ENCODE measurements at places on chromosomes 11 and 22. TPM values are rescaled to one million over a fixed set of nuclear protein-coding genes. Genes with fewer than 3 reads are reported as not detected.
A peak's percentile ranks its signal among the peaks of the same experiment; 100 is the strongest.

GRCh38 chr11:33899400-33900037 is 7.6 kb upstream of the LMO2 start:
- H3K4me1 ChIP-seq: no peaks in the 10 kb centered on the region
- no peak overlapping the region for H3K4me3 ChIP-seq
- H3K27me3 ChIP-seq: peaks cover 1% of the 10 kb centered on the region
- H3K27ac ChIP-seq: no peak overlapping the region
- H3K36me3 ChIP-seq: no peaks in the 10 kb centered on the region

GRCh38 chr11:121572571-121573059 is 119.8 kb upstream of the SORL1-AS1 start:
- peaks cover 5% of the 10 kb centered on the region for H3K36me3 ChIP-seq
- no peak overlapping the region for H3K27ac ChIP-seq
- no peak overlapping the region for H3K4me3 ChIP-seq
- H3K4me1 ChIP-seq: no peaks in the 10 kb centered on the region
- H3K27me3 ChIP-seq: no peaks in the 10 kb centered on the region
- no peak for DNase-seq

DNA sequence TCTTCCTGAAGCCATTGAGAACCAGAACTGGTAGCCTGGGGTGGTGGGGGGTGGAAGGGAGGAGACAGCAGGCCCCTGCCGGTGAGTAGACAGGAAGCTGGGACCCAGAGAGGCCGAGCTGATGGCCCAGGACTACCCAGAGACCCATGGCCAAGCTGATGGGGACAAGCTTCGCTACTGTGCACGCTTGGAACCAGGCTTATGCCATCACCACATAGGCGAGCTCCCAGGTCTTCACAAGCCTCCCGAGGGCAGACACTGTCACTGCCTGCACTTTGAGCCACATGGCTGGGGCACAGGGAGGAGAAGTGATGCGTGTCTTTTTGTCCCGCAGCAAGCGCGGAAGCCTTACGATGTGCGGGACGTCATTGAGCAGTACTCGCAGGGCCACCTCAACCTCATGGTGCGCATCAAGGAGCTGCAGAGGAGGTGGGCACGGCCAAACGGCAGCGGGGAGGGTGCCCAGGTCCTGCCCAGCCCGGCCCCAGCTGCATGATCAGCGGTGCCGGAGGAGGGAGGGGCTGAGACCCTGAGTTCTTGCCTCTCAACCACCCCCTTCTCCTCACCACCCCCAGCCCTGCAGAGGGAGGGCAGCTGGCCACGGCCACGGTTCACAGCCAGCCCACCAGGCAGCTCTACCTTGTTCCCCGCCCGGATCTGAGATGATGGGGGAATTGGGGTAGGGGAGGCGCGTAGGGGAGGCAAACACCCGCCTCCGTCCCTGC is 76.0 kb upstream of the KCNQ1OT1 start:
- H3K36me3 ChIP-seq: no peaks in the 10 kb centered on the region
- H3K27me3 ChIP-seq: no peaks in the 10 kb centered on the region
- H3K27ac ChIP-seq: no peak overlapping the region
- H3K4me3 ChIP-seq: no peak overlapping the region
- DNase-seq: peak; percentile 22

Gene LARGE1
- total RNA-seq: 5.8 TPM

DNA sequence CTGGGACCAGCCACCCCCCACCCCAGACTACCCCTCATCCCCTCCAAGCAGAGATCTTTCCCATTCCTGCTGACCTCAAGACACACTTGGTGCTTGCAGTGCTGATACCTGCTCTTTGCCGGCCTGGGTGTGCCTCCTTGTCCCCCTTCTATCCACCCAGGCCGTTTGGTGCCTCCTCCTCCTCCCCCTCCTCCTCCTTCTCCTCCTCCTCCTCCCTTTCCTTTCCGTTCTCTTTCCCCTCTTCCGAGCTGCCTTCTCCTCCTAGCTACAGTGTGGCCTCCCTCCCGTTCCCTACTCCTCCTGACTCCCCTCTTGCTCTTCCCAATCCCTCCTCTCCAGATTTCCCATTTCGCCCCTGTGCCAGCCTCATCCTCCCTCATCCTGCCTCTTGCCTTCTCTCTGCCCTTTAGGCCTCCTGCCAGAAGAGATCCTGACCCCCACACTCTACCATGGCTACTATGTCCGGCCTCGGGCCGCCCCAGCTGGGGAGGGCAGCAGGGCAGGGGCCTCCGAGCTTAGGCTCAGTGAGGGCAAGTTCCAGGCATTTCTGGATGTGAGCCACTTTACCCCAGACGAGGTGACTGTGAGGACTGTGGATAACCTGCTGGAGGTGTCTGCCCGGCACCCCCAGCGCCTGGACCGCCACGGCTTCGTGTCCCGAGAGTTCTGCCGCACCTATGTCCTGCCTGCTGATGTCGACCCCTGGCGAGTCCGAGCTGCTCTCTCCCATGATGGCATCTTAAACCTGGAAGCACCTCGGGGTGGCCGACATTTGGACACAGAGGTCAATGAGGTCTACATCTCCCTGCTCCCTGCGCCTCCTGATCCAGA is 712 bp downstream of the HSPB2 start:
- no peak overlapping the region for H3K27ac ChIP-seq
- H3K27me3 ChIP-seq: no peaks in the 10 kb centered on the region
- no peak for DNase-seq

DNA sequence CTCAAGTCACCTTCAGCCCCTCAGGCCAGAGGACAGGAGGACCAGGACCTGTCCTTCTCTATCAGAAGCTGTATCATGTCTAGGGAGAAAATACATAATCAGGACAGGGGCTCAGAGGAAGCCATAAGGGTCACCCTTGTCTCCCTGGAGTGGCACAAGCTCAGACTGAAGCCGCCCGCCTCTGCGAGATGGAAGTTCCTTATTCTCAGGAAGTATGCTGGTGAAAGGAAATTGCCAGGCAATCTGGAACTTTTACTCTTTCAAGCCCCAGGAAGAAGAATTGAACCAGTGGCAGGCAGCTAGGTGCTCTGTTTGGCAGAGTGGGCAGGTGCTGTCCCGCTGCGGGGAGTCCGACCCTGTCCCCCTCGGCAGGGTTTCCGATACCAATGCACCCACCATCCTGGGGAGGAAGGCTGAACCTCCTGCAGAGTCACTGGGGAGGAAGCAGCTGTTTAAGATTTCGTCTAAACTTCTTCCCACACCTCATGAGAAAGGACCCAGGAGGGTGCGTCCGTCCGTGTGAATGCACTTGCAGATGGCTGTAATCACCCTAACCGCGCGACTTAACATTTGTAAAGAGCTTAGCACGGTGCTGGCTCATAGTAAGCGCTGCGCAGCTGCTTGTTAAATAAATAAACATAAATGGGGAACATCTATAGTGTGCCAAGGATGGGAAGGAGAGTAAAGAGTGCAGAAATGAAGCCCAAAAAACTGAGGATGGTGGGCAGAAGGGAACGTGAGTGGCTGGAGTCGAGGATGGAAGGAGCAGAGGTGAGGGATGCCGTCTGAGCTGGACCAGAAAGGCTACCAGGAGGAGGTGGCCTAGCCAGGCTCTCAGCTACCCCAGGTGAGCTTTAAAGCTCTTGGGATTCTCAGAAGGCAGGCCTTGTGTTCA is 5.0 kb upstream of the ANO1 start:
- H3K36me3 ChIP-seq: no peaks in the 10 kb centered on the region
- peaks cover 22% of the 10 kb centered on the region for H3K4me1 ChIP-seq
- no peak overlapping the region for H3K27ac ChIP-seq
- peak; percentile 27 for DNase-seq
- peaks cover 1% of the 10 kb centered on the region for H3K27me3 ChIP-seq

Gene MMP8
- total RNA-seq: not detected

DNA sequence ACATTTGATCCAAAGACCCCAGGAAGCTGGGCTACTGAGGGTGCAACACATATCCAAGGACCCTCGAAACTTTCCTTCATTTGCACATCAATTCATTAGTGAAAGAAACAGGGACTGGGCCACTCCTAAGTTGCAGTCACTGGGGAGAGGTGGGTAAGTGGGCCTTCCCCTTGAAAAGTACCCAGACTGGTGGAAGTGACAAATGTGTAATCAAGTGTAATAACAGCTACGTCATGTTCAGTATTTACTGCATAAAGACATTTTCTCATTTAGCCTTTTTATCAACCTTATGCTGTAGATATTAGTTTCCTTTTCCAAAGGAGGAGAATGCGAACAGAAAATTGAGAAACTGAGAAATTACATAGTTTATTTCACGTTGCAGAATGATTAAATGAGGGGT is 101.9 kb upstream of the OLFML1 start:
- no peak overlapping the region for H3K27ac ChIP-seq
- H3K36me3 ChIP-seq: no peaks in the 10 kb centered on the region
- H3K4me3 ChIP-seq: no peak overlapping the region

GRCh38 chr11:132284048-132284447 is 913.6 kb downstream of the NTM start:
- H3K27ac ChIP-seq: no peak overlapping the region
- H3K4me3 ChIP-seq: no peak overlapping the region
- no peak for DNase-seq
- no peaks in the 10 kb centered on the region for H3K4me1 ChIP-seq
- no peaks in the 10 kb centered on the region for H3K27me3 ChIP-seq
- no peaks in the 10 kb centered on the region for H3K36me3 ChIP-seq

DNA sequence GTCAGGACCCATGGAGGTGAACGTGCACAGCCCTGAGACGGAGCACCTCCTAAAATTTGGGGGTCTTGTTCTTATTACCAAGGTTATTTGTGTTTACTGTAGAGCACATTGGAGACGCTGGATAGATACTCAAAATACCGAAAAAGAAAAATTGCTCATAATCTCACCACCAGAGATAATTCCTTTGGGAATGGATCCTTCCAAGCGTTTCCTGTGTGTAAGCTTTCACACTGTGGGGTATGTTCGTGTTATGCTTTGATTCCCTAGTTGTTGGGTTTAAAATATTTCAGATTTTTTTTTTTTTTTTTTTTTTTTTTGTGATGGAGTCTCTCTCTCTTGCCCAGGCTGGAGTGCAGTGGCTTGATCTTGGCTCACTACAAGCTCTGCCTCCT is 14.1 kb upstream of the MRGPRD start:
- no peaks in the 10 kb centered on the region for H3K36me3 ChIP-seq
- no peaks in the 10 kb centered on the region for H3K4me1 ChIP-seq
- H3K27ac ChIP-seq: no peak overlapping the region
- no peak for DNase-seq
- H3K4me3 ChIP-seq: no peak overlapping the region
- H3K27me3 ChIP-seq: no peaks in the 10 kb centered on the region

Gene SPDYC
- total RNA-seq: not detected

DNA sequence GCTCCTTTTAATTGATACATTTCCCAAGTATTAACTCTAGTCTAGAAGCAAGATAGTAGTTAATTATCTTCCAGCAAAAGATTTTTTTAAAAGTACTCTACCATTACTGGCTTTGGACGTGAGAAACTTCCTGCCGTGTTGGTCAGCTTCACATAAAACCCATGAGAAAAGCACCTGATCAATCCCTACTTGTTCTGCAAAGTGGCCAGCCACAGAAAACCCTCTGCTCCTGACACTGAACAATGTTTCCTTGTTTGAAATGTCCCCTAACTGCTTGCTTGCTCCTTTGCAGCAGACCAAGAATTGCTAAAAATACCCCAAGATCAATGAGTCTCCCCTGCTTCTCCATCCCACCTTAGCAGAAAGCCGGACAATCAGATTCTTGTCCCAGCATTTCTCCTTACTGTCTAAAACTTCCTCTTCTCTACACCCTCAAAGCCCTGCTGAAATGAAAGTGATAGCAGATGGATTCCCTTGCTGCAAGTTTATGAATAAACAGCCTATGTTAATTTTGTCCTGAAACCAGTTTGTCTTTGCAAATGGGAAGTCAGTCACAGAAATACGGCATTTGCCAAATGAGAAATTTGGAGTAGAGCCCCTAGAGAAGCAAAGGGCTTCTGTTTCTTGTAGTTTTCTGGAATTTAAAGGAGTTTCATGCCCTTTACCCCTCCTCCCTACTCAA is 207.1 kb upstream of the ARHGAP20 start:
- H3K27ac ChIP-seq: no peak overlapping the region
- no peaks in the 10 kb centered on the region for H3K27me3 ChIP-seq
- H3K4me1 ChIP-seq: no peaks in the 10 kb centered on the region
- H3K36me3 ChIP-seq: no peaks in the 10 kb centered on the region
- no peak for DNase-seq

DNA sequence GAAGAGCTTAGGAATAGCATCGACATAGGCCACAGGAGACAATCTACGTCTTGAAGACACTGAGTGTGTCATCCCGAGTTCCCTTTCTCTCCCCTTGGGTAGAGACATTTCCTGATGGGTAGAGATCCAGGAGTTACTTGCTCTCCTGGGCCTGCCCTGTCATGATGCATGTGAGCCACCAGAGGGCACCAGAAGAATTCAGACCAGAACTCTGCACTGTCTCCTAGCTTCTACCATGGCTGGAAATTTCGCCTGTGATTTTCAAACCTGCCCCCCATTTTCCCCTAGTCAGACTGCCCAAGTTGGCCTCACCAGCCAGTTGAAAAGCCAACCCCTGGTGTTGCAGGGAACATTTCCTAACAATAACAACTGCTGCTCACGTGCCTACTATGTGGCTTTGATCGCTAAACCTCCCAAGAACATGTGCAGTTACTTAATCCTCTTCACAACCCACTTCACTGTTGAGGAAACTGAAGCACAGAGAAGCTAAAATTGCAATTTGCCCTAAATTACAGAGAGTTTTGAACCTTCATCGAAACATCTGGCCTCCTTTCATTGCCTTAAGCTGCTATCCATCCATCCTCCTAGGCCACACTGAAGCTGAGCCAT is 47.2 kb downstream of the C11orf58 start:
- H3K4me1 ChIP-seq: peaks cover 22% of the 10 kb centered on the region
- no peaks in the 10 kb centered on the region for H3K36me3 ChIP-seq
- no peak overlapping the region for H3K4me3 ChIP-seq
- no peak overlapping the region for H3K27ac ChIP-seq
